ENCODE measurements at places on chromosomes 5 and 9.

DNA sequence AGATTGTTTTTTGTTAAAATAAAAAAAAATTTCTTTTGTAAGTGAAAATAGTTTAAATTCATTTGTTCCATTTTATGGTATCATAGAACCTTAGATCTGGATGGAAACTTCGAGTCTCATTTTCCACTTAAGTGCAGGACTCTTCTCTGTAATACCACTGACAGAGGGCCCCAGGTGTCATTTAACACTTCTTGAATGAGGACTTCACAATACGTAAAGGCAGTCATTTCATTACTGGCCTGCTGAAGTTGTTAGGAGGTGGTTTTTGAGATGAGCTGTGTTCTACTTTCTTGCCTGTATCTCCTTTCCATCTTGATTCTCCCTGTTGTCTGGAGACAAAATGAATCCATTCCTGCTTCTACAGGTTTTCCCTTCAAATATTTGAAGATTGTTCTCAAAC is 455.3 kb downstream of the DMRT2 start:
- DNase-seq: no peak

- DNase-seq: no peak
Observed at GRCh38 chr9:82553654-82554366, 509.1 kb downstream of the RASEF start.

DNA sequence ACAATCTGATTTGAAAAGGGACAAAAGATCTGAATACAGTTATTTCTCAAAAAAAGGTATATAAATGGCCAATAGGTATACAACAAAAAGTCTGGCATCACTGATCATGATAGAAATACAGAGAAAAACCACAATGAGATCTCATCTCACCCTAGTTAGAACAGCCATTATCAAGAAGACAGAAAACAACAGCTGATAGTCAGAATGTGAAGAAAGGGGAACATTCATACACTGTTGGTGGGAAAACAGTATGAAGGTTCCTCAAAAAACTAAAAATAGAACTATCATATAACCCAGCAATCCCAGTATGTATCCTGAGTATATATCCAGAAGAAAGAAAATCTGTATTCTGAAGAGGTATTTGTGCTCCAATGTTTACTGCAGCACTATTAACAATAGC is 75.7 kb upstream of the OR2K2 start:
- DNase-seq: no peak

- no peak for DNase-seq
Observed at GRCh38 chr5:181037365-181037861, 2.7 kb upstream of the BTNL9 start.

GRCh38 chr5:17105744-17106418 is 111.5 kb upstream of the BASP1 start:
- no peak for DNase-seq

- DNase-seq: no peak
Observed at GRCh38 chr5:157993986-157994691, 135.2 kb upstream of the CLINT1 start.

DNA sequence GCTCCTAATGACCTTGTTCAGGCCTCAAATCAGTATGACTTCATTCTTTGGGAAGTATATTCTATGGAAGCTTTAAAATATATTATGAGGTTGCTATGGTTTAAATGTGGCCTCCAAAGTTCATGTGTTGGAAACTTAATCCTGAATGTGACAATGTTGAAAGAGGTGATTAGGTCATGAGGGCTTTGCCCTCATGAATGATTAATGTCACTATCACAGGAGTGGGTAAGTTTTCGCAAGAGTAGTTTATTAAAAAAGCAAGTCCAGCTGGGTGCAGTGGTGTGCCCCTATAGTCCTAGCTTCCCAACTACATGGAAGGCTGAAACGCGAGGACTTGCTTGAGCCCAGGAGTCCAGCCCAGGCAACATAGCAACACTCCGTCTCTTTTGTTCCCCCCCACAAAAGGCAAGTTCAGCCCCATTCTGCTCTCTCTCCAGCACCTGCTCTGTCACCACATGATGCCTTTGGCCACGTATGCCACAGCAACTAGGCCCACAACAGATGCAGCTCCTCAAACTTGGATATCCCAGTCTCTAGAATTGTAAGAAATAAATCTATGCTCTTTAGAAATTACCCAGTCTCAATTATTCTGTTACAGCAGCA is 105.3 kb downstream of the SIL1 start:
- DNase-seq: no peak

DNA sequence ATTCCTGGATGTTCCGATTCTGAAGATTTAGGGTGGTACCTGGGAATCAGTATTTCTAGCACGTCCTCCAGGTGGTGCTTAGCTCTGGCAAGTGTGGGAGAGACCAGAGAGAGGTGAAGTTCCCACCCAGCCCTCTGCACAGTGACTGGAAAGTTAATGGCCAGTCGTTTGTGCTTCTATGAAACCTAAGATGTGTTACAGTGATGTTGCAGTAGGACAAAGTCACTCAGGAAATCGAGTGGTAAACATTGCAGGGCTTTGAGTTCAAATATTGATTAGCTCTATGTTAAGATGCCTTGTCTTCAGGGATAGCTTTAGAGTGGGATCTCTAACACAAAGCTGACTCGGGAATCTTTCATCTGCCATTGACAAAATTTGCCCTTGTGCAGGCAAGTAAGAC is 55.6 kb downstream of the PIK3R1 start:
- DNase-seq: no peak

- DNase-seq: peak; percentile 72
Observed at GRCh38 chr5:35194635-35195471, 35.4 kb downstream of the PRLR start.

Measured in CD14-positive monocyte (primary cell).